ENCODE measurements at places on chromosomes 3 and 15.

- no peak for DNase-seq
These were observed 49.1 kb upstream of the ABHD2 start for GRCh38 chr15:89039142-89039541.

- no peak for DNase-seq
These were observed 60.4 kb downstream of the SOX2 start for GRCh38 chr3:181772166-181772565.

DNA sequence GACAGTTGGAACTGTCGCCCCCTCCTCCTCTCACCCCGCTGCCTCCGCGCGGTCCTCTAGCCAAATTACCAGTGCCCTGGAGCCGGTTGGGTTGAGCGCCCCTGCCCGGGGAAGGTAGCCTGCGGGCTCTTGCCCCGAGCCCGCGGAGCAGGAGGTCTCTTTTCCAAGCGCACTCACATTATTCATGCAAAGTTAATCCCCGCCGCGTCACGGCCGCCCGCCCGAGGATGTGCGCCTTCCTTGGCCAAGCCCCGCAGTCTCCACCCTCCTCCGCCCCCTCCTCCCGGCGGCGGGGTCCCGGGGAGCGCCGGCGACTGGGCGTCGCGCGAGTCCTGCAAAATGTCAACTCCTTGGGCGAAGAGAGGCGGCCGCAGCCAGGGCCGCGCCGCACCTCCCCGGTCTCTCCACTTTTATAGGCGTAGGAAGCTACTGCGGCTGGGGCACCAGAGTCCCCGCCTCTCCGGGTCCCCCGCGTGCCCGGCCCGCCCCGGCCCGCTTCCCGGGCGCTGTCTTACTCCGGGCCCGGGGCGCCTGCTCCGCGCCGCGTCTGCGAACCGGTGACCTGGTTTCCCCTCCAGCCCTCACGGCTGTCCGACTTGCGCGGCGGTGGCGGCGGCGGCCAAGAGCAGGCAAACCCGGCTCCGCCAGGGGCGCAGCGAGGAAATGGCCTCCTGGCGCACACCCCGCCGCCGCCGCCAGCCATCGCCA is at the start of gene THRB:
THRB (minus strand) TSS at position 233 of the 708 bp plus-strand sequence.
- DNase-seq = no peak

GRCh38 chr3:61847784-61848462 is 286.6 kb downstream of the PTPRG start:
- no peak for DNase-seq

GRCh38 chr3:65343026-65343425 is 655.2 kb upstream of the ADAMTS9 start:
- DNase-seq = no peak

- DNase-seq = peak; percentile 81
These were observed 4.9 kb downstream of the LIMD1 start for GRCh38 chr3:45599424-45599886.

GRCh38 chr3:175411946-175412345 is 552.8 kb downstream of the NAALADL2 start:
- DNase-seq = no peak

DNA sequence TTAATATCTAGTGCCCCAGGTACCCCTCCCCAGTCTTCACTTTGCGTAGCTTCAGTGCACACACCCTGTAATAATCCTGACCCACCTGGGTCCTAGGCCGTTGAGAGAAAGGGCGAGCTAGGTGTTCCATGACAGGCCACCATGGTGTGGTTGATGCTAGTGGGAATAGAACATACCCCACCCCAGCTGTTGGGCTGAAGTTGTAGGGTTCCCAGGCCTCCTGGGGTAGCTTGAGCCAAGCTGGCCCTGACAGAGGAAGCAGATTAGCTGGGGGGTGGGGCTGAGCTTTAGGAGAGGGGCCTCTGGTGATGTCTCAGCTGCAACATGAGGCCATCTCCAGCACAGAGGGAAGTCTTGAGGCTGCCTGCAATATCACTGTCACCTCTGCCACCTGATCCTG is 40.5 kb downstream of the RAB11A start:
- DNase-seq = no peak

GRCh38 chr15:100648951-100649350 is 46.6 kb downstream of the ASB7 start:
- no peak for DNase-seq

DNA sequence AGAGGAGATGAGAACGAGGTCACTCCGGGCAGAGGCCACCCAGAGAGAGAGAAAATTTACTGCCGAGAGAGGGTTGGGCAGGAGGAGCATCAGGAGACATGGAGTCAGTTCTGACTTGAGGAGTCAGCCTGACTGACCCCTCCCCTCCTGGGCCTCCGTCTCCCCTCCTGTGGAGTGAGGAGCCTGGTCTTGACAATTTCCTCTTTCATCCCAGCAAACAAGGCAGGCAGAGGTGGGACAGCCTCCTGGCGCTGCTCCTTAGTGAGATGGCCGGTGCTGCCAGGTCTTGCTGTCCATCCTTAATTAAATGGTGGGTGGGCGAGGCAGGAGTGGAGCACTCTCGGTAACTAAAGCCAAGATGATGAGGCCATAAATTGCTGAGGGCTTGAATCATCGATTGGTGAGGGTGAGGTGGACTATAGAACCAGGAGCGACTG is 60.6 kb downstream of the CYP11A1 start:
- no peak for DNase-seq

DNA sequence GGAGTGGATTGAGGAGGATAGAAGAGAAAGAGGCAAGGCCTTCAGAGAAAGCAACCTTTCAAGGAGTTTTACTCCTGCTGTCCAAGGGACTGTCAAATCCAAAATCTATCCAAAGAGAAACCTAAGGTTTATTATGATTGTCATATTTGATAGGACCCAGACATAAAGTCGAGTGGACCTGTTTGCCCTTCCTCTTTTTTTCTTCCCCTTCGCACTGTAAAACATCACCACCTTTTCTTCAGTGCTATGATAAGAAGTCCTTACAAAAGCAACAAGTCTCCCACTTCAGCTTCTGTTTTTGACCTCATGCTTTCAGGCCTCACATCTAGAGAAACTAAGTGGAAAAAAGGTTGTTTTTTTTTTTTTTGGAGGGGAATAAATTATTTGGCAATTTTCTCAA is 73.0 kb downstream of the TRPC1 start:
- DNase-seq = no peak

DNA sequence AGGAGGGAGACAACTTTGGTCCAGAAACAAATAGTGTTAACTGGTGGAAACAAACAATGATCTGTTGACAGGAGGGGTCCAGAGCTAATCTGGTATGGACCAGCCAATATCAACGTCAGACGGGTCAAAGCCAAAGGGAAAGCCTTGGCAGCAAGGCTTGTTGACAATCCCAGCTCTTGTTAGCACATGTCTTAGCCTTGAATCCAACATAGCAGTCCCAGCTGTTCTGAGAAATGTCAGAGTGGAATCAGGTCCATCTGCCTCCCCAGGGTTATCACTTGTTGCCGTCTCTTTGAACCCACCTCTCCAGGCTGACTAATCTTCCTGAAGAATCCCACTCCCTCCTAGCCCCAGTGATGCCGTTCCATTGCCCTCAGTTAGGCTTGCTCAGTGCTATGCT is 404.6 kb upstream of the MCTP2 start:
- no peak for DNase-seq

Measured in thymus (tissue), 14 donors.